Cardiac fibroblast (primary cell): ENCODE measurements at places on chromosomes 16 and 17.

GRCh38 chr16:27828671-27829070 lies 234.8 kb downstream of the GSG1L start:
- DNase-seq = no peak

DNA sequence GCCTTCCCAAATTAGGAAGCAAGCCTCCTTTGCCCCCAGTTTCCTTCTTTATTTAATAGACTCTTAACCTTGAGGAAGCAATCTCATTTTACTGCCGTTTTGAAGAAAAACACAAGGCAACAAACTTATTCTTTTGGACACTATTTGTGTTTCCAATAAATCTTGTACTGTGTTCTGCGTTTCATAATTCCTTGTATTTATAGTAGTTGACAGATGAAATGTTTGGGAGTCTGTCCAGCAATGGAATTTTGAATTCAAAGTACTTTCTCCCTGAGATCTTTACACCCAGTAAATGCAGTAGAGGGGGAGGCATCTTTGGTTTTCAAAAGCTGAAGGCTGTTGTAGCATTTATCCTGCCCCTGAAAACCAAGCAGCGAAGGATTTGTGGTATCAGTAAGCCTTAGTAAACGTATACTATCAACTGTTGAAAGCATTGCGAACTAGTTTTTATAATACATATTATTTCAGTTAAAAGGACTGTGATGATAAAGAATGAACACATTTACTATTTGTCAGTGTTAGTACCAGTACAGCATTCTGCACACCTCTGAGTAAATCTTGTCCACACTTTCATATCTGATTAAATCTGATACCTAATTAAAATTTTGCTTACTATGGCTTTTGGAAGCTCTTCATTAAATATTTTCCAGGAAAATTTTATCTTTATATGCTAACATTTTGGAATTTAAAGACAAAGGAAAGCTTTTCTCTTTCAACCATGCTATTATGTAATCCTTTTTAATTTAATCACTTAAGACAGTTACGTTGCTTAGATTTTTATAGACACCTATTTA lies 83.1 kb downstream of the TNRC6C start:
- peak; percentile 29 for DNase-seq

DNA sequence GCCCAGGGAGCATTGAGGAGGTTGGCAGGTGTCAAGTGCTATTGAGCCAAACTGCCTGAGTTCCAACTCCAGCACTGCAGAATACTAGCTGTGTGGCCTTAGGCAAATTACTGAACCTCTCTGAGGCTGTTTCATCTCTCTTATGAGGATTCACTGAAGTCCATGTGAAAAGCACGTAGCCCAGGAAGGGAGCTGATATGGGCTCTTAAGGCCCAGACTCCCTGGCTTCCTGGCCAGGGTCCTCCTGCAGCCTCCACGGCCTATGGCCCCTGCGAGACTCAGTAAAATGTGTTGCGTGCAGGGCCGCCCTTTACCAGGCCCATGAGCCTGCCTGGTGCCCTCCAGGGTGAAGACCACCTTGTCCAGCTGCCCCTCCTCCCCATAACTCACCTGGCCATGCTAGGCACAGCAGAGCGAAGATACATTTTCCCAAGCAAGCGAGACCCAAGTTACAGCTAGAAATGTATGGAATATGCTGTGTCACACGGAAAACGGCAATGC lies 133.7 kb upstream of the TNRC6C start:
- no peak for DNase-seq

GRCh38 chr17:36657390-36657762 lies 56.0 kb downstream of the MRM1 start:
- DNase-seq = no peak

- DNase-seq = peak; percentile 44
These were observed 1.3 kb upstream of the SLC6A4 start for GRCh38 chr17:30236766-30237165.

GRCh38 chr17:2777242-2777867 lies 18.9 kb upstream of the RAP1GAP2 start:
- no peak for DNase-seq

DNA sequence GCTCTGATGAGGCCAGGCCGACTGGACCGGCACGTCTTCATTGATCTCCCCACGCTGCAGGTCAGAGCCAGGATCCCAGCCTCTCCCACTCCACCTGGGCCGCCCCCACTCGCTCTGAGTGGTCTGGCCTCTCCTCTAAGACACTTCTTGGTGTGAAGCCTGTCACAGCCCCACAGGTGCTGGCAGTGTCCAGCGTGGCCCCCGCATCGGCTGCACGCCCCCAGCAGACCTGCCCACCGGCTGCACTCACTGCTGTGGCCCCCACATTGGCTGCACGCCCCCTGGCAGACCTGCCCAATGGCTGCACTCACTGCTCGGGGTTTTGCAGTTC lies 15.8 kb upstream of the RPL13 start:
- DNase-seq = no peak

DNA sequence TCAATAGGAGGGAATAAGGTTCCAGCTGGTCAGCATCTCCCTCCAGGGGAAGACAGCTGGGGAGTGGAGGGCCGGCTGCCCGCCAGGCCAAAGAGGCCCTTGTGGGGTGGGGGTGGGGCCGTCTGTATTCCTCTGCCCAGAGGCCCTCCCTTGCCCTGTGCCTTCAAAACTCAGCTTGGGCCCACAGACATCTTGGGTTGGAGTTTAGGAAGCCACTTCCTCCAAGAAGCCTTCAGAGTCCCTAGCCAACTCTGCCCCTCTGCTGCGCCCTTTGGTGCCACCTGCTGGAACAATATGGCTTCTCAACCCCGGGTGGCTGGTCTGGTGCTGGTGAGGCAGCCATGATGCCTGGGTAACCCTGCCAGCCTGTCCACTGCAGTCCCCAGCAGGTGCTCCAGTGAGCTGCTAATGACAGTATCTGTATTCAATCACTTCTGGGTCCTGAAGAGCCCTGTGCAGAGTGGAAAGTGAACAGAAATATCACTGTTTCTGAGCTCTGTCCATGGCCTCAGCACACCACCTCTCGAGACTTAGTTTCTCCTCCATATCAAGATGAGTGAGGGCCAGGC lies 16.7 kb downstream of the HSD11B2 start:
- DNase-seq = peak; percentile 89

- no peak for DNase-seq
These were observed 39.1 kb downstream of the CCDC57 start for GRCh38 chr17:82173351-82174041.

- DNase-seq = no peak
These were observed 19.7 kb downstream of the FOXL1 start for GRCh38 chr16:86597880-86598606.

DNA sequence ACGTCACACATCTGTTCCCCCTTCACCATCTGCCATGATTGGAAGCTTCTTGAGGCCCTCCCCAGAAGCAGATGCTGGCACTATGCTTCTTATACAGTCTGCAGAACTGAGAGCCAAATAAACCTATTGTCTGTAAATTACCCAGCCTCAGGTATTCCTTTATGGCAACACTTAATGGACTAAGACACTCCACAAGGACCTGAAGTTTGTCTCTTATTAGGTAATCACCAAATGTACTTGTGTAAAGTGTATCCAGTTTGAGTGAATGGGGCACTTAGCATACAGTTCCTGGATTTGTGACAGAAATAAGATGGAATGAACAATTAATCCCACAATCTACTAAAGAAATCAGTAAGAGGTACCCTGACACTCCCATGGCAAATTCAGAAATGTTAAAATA lies 105.3 kb downstream of the SLC39A11 start:
- no peak for DNase-seq

DNA sequence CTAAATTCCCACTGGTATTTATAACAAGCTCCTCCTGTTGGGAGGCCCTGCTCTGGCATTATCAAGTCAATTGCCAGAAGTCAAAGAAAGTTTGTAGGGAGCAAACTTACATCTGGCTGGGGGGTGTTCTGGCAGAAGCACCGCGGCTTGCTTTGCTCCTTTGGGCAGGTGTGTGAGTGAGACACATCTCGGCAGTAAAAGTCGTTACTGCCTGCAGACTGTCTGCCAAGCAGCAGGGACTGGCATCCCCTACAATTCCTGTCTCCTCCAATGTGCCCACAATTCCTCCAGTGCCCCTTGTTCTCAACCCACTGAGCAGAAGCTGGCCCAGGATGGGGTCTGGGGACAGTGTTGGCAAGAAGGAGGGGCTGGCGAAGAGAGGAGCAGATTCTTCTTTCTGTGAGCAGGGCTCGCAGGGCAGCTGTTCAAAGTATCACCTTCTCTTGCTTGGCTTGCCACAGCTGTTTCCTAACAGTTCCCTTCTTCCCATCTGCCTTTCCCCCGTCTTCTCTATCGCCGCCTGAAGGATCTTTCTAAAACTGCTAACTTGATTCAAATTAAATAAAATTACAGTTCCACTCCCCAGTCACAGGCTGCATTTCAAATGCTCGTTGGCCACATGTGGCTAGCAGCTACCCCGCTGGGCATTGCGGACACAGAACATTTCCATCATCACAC lies 30.2 kb downstream of the SPACA3 start:
- no peak for DNase-seq

GRCh38 chr16:30947859-30948666 lies 805 bp upstream of the ORAI3 start:
- peak; percentile 99 for DNase-seq

- DNase-seq = no peak
These were observed 99.4 kb downstream of the CYLD start for GRCh38 chr16:50841081-50841886.

DNA sequence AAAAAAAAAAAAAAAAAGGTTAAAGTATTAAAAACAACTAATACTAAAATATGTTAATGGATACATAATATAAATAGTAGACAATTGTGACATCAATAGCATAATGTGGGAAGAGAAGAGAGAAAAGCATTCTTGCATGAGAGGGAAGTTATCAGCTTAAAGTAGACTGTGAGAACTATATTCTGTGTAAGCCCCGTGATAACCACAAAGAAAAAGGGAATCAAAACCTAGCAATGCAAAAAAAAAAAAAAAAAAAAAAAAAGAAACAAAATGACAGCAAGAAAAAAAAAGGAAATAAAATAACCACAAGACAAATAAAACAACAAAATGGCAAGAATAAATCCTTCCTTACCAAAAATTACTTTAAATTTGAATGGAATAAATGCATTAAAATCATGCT lies 39.8 kb upstream of the MYLK3 start:
- no peak for DNase-seq

DNA sequence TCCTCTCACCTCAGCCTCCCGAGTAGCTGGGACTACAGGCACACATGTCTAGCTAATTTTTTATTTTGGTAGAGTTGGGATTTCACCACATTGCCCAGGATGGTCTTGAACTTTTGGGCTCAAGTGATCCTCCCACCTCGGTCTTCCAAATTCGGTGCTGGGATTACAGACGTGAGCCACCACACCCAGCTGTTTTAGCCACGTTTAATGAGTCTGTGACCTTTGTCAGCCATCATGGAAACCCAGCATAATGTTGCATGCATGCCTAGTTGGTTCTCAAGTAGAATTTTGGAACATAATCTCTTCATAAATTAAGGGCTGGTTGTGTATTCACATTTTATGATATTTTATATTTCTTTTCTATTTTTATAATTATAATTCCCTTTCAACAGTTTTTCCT lies 42.0 kb downstream of the GOSR1 start:
- no peak for DNase-seq

DNA sequence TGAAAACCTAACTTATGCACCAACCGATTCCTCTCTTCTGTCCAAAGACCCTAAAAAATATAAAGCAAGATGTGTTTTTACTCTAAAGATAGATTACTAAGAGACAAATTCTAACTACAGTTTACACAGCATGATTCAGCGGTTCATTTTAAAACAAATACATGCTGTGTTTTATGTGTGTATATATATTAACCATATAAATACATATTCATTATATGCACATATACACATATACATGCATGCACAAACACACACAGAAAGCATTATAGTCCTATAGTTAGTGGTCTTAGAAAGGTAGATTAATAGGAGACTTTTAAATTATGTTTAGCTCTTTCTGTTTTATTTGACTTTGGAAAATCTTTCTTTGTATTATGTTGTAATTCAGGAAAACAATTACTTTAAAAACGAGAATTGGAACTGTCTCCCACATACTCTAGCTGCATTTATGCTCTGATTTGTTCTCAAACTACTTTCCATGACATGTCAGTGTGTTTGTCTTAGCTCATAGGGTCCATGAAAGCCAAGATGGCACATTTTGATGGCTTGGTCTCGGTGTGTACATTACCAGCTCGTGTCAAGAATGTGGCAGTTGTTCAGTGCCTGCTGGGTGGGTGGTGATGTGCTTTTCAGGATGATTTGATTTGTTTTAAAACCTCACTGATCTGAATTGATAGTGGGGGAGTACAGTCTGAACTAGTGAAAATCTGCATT lies 548.8 kb upstream of the SALL1 start:
- DNase-seq = no peak
